Cardiac muscle cell (in vitro differentiated cells and primary cell): ENCODE measurements at places on chromosomes 13 and 19.
A peak's percentile ranks its signal among the peaks of the same experiment; 100 is the strongest.

DNA sequence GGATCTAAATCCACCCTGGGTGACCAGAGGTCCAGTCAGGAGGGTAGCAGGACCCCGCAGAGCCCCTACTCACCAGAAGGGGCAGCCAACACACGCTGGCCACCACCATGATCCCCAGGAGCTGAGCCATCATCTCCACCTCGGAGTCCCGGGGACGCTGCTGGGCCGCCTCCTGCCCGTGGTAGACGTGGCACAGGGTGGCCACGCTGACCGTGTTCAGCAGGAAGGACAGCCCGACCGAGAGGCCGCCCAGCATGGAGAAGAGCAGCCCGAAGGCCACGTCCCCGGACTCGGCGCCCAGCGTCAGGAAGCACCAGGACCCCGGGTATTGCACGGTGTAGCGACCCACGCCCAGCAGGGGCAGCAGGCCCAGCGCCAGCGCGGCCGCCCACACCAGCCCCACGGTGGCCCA, 6.9 kb downstream of the TBXA2R start:
- no peaks in the 10 kb centered on the region for H3K4me1 ChIP-seq
- H3K27me3 ChIP-seq: no peaks in the 10 kb centered on the region
- no peak overlapping the region for H3K4me3 ChIP-seq
- no peak for DNase-seq
- H3K27ac ChIP-seq: no peak overlapping the region
- H3K36me3 ChIP-seq: no peaks in the 10 kb centered on the region

DNA sequence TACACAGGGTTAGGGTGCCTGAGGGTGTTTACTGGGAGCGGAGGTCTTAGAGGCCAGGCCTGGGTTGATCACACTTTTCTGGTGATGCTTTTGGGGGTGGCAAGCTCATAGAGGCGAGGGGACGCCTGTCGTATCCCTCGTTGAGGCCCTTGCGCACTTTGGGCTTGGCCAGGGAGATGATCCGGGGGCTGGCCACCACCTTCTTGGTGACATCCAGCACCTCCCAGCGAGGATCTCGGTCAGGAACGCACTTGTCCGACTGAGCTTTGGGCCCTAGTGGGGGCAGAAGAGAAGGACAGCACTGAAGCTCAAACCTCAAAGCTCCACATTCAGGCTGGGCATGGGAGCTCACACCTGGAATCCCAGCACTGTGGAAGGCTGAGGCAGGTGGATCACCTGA, 17.6 kb upstream of the MIER2 start:
- no peaks in the 10 kb centered on the region for H3K4me1 ChIP-seq
- H3K27ac ChIP-seq: no peak overlapping the region
- no peaks in the 10 kb centered on the region for H3K27me3 ChIP-seq
- no peak for DNase-seq
- no peaks in the 10 kb centered on the region for H3K36me3 ChIP-seq

DNA sequence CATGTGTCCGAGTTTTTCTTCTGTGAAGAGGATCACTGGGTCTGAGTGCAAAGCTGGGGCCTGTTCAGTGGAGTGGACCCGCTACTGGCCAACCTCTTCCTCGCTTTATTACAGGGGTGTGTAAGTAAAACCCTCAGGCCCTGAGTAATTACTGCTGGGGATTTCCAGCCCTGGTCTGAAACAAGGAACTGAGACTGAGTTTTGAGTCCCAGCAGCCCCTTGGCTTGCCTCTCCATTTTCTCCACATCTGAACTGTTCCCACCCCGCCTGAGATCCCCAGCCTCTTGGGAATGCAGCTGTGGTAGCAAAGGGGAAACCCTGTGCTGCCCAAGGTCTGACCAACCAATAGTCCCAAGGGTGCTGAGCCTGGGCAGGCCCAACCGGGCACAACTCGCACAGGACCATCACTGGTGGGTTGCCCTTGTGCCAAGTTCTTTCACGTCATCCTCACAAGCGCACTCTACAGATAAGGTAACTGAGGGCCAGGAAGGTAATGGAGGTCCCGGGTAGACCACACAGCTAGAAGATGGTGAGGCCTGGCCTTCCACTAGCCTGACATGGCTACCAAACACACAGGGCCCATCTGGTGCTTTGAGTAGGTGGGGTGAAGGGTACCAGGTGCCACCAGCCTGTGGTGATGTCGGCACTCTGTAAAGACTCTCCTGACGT, 13.7 kb upstream of the SLC35E1 start:
- no peaks in the 10 kb centered on the region for H3K36me3 ChIP-seq
- no peaks in the 10 kb centered on the region for H3K27me3 ChIP-seq
- DNase-seq: no peak
- H3K4me3 ChIP-seq: no peak overlapping the region
- peaks cover 77% of the 10 kb centered on the region for H3K4me1 ChIP-seq
- H3K27ac ChIP-seq: peak overlapping the region; percentile 79

- peaks cover 2% of the 10 kb centered on the region for H3K4me1 ChIP-seq
- DNase-seq: peak; percentile 85
- H3K4me3 ChIP-seq: no peak overlapping the region
- no peaks in the 10 kb centered on the region for H3K36me3 ChIP-seq
These were observed 2.2 kb downstream of the CXCL17 start for GRCh38 chr19:42440357-42441048.

DNA sequence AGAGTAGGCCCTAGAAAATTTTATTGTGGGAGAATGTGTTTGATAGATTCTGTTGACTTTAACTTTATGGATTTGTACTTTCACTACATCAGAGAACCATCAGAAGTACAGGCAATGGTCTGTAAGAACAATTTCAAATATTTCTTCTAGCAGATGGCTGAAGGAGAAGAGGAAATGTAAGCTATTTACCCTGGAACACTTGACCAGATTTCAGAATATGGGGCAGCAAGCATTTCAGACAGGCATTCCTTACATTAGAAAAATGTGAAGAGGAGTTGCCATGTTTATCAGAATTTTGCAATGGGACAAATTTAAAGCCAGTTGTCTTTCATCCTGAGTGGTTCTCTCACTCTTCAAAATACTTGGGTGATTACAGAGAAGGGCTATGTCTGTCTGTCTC, 7.5 kb downstream of the FRY start:
- no peak overlapping the region for H3K4me3 ChIP-seq
- no peak overlapping the region for H3K27ac ChIP-seq
- H3K36me3 ChIP-seq: no peaks in the 10 kb centered on the region
- DNase-seq: no peak

GRCh38 chr19:7211191-7211951, 82.8 kb downstream of the INSR start:
- no peaks in the 10 kb centered on the region for H3K27me3 ChIP-seq
- peak overlapping the region; percentile 78 for H3K27ac ChIP-seq
- no peaks in the 10 kb centered on the region for H3K36me3 ChIP-seq

GRCh38 chr13:114067886-114068651, 64.4 kb downstream of the RASA3 start:
- H3K4me3 ChIP-seq: no peak overlapping the region
- no peaks in the 10 kb centered on the region for H3K36me3 ChIP-seq
- peaks cover 24% of the 10 kb centered on the region for H3K4me1 ChIP-seq
- H3K27ac ChIP-seq: no peak overlapping the region
- H3K27me3 ChIP-seq: no peaks in the 10 kb centered on the region

DNA sequence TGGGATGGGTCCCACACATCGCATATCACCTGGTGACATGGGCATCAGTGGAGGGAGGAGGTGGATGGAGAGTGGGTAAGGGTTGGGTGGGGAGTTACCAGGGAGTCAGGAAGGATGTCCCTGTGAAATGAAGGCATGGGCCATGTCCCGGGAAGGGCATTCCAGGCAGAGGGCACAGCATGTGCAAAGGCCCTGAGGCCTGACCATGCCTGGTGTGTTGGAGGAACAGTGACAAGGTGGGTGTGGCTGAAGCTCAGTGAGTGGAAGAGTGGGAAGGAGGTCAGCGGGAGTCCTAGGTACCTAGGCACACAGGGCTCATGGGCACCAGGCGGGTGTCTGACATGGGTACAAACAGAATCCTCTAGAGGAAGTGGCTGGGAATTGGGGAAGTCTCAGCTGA, 11.0 kb upstream of the COLGALT1 start:
- no peak overlapping the region for H3K4me3 ChIP-seq
- no peak for DNase-seq
- no peaks in the 10 kb centered on the region for H3K4me1 ChIP-seq

- no peaks in the 10 kb centered on the region for H3K4me1 ChIP-seq
- H3K27ac ChIP-seq: no peak overlapping the region
- H3K36me3 ChIP-seq: peaks cover 38% of the 10 kb centered on the region
- H3K27me3 ChIP-seq: no peaks in the 10 kb centered on the region
These were observed 6.9 kb downstream of the ZNF222 start for GRCh38 chr19:44032001-44032610.

DNA sequence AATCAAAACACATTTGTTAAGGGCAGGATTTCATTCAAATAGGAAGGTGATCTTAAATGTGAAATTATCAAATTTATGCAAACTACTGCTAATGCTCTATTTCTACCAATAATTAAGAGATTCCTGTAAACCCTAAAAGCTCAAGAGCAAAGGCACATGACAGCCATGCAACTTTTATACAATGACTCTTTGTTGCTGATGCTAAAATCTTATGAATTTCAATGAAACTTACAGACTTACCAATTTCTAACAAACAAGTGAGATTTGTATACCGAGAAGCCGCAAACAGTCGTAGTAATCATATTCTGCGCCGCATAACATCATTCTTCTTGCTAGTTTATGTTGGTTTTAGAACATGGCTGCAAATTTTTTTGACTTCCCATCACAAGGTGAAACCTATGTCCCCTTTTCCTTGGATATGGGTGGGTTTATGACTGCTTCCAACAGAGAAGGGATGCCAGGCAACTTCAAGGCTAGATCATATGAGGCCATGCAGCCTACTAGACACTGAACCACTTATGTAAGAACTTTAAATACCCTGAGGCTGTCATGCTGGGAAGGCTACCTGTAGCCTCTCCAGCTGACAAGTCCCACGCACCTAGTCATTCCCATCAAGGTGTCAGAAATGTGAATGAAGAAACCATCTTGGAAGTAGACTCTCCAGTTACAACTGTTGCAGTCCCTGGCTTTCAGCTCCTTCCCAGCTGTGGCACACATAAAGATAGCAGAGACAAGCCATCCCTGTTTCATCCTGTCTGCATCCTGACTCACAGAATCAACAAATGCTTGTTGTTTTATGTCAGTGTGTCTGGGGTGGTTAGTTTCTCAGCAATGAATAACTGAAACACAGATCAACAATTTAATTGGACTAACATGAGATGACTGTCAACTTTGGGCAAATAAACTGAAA, 42.0 kb downstream of the LNX2 start:
- no peak overlapping the region for H3K27ac ChIP-seq
- no peak overlapping the region for H3K4me3 ChIP-seq
- H3K36me3 ChIP-seq: no peaks in the 10 kb centered on the region
- DNase-seq: no peak

GRCh38 chr19:2167896-2168618, 4.3 kb downstream of the DOT1L start:
- no peaks in the 10 kb centered on the region for H3K27me3 ChIP-seq
- no peak overlapping the region for H3K4me3 ChIP-seq
- no peaks in the 10 kb centered on the region for H3K36me3 ChIP-seq

DNA sequence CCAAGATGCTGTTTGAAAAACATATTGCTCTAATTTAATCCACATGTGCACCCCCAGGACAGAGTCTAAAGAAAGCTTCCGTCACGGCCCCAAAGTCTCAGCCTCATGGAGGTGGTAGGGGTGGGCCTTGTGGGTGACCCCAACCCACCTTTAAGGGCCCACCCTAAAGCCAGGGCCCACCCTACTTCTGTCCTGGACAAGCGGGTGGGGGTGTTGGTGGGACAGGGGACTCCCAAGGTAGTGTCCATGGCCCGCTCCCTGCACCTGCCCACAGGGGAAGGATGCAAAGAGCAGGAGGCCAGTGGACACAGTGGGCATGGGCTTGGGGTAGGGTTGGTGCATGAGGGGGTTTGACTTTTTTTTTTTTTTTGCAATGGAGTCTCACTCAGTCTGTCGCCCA, 66.8 kb downstream of the KCTD15 start:
- no peaks in the 10 kb centered on the region for H3K27me3 ChIP-seq
- no peak for DNase-seq
- H3K36me3 ChIP-seq: no peaks in the 10 kb centered on the region

GRCh38 chr19:45135176-45135885, 25.5 kb downstream of the NKPD1 start:
- no peak for DNase-seq
- H3K27me3 ChIP-seq: no peaks in the 10 kb centered on the region
- H3K4me1 ChIP-seq: peaks cover 8% of the 10 kb centered on the region
- H3K36me3 ChIP-seq: no peaks in the 10 kb centered on the region
- no peak overlapping the region for H3K4me3 ChIP-seq
- no peak overlapping the region for H3K27ac ChIP-seq

DNA sequence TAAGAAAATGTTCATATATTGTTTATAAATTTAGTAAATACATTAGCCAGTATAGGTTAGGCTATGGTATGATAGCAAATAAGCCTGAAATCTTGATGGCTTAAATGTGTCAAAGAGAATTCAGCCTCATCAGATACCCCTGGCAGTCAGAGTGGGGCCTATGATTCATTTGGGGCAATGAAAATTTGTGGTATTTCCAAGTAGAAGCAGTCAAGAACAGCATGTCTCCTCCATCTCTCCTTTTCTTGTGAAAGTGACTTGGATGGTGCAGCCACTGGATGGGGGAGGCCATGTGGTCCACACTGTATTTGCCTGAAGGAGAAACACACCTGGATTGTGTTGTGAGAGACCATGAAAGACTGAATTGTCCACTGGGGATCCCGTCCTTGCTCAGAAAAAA, 82.7 kb downstream of the DLEU7 start:
- no peaks in the 10 kb centered on the region for H3K4me1 ChIP-seq
- no peak overlapping the region for H3K27ac ChIP-seq
- no peak for DNase-seq
- no peaks in the 10 kb centered on the region for H3K36me3 ChIP-seq
- H3K4me3 ChIP-seq: no peak overlapping the region

- DNase-seq: peak; percentile 54
- no peaks in the 10 kb centered on the region for H3K36me3 ChIP-seq
- H3K4me3 ChIP-seq: no peak overlapping the region
- no peaks in the 10 kb centered on the region for H3K27me3 ChIP-seq
- no peak overlapping the region for H3K27ac ChIP-seq
- peaks cover 28% of the 10 kb centered on the region for H3K4me1 ChIP-seq
These were observed 3.3 kb upstream of the GPR183 start for GRCh38 chr13:99310382-99311031.

- H3K27me3 ChIP-seq: no peaks in the 10 kb centered on the region
- H3K4me3 ChIP-seq: no peak overlapping the region
- no peaks in the 10 kb centered on the region for H3K36me3 ChIP-seq
- no peaks in the 10 kb centered on the region for H3K4me1 ChIP-seq
- H3K27ac ChIP-seq: no peak overlapping the region
These were observed 25.0 kb upstream of the FXYD3 start for GRCh38 chr19:35090506-35091214.

DNA sequence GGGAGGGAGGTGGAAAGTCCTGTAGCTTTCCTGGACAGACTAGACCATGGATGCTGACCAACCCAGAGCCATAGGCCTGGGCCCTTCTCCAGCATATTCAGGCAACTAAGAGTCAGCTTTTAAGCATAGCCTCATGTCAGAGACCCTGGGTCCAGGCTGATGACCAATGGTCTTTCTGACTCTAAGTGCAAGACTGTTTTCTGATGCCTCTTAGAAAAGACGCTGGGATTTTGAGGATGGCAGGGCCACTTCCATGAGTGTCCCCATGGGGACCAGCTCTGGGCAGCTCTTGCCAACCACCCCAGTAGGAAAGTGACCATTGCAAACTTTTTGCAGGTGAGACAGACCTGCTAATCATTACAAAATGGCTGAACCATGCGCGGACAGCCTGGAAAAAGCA, 135.6 kb upstream of the KL start:
- no peak for DNase-seq
- no peaks in the 10 kb centered on the region for H3K36me3 ChIP-seq
- H3K27me3 ChIP-seq: no peaks in the 10 kb centered on the region

GRCh38 chr13:113220141-113220598, 10.8 kb downstream of the CUL4A start:
- DNase-seq: no peak
- no peaks in the 10 kb centered on the region for H3K27me3 ChIP-seq
- no peak overlapping the region for H3K4me3 ChIP-seq
- peaks cover 7% of the 10 kb centered on the region for H3K36me3 ChIP-seq
